ENCODE measurements at places on chromosomes 13 and 19.

- no peak for DNase-seq
Measured at GRCh38 chr19:4094761-4095487, 28.2 kb upstream of the ZBTB7A start.

GRCh38 chr13:92602560-92602959, 624.0 kb upstream of the GPC6 start:
- DNase-seq, result no peak

- DNase-seq, result no peak
Measured at GRCh38 chr13:23159760-23160637, 20.8 kb upstream of the SGCG start.

- DNase-seq, result no peak
Measured at GRCh38 chr19:46748325-46749109, 2.3 kb upstream of the STRN4 start.

DNA sequence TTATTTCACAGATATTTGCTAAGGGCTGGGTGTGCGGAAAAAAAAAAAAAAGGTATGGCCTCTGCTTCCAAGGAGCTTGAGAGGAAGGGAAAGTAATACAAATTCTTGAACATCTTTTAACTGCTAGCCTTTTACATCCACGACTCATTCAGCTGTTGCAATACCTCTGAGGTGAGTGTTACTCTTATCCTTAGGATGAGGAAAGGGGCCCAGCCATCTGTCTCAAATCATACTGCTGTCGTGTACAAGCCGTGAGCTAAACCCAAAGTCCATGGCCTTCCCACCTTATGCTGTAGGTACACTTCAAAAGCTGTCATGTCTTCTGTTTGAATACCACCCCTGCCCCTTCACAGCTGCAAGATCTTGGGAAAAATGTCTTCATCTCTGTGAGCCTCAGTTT, 146.8 kb downstream of the KCNRG start:
- no peak for DNase-seq

DNA sequence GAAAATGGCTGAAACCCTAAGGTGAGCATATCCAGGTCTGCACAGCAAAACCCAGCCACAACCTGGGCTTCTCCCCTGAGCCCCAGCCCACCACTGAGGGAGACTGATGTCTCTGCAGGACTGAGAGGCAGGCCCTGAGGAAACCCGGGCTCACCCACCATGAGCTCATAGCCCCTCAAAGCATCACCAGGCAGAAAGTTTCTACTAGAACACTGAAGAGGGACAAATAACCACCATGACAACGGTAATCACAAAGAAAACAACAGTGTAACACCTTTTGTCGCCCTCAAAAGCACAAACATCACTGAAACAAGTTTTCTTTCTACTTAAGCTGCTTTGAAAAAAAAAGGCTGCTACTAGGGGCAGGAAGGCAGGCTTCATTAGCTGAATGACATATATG, 29.8 kb downstream of the TSHZ3 start:
- DNase-seq, result no peak

- no peak for DNase-seq
Measured at GRCh38 chr19:743168-743687, 7.7 kb upstream of the MISP start.

DNA sequence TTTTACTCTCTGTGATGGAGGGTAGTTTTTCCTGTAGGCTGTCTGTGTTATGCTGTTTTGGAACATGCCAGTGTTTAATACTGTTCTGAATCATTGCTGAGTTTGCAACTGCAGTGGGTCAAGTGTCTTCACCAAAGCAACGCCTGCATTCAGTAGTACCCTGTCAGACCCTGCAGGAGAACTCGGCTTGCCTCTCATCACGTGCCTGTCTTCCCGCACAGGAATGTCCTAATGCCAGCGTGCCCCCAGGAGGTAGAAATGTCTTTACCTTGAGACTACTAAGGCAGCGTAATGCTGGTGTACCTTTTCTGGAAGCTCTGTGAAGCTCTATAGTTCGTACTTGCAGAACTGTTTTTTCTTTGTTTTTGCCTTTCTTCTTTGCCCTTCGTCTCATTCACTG, 42.3 kb downstream of the POLR1D start:
- no peak for DNase-seq

DNA sequence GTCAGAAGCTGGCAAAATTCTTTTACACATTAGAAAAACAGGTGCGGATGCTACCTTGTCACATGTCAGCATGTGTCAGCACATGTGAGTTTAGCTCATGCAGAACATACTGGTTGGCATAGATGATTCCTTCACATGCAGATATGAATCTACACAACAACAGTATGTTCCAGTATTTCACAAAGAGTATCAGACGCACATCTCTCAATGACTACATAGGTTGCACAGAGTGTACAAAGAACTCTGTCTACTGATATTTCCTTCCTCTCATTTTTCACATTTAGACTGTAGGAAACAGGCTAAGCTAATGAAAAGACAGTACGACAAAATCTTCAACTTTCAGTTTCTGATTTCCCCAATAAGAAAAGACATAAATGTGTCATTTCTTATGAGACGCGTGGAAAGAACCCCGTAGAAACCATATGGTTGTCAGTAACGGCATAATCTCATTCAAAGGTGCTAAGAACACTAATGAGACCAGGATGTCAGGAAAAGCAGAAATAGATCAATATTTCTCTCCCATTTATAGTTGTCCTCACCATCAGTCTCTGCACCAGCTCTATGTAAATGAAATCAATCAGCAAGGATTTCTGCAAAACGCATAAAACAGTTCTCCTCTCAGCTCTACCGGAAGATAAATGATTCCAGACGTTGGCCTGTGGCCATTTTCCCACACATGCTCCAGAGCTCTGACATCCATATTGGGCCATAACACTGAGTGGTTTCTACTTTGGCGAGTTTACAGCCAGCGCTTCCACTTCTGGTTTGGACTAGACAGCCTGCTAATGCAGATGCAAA, 81.2 kb downstream of the STARD13 start:
- DNase-seq, result no peak

GRCh38 chr19:16628984-16629691, 1.1 kb upstream of the MED26 start:
- no peak for DNase-seq

DNA sequence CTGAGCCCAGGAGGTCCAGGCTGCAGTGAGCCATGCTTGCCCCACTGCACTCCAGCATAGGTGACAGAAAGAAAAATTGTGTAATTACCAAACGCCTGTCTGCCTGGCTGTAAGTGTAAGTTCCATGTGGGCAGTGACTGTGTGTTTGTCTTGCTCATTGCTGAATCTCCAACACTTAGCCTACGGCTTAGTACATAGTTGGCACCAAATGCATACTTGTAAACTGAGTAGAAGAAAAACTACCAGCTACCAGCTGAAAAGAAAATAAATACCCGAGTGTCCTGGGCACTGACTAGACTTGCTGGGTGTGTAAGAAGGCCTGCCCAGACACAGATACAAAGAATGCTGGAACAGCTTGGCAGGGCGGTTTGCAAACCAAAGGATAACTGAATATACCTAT, 2.7 kb upstream of the CEBPG start:
- DNase-seq, result no peak

DNA sequence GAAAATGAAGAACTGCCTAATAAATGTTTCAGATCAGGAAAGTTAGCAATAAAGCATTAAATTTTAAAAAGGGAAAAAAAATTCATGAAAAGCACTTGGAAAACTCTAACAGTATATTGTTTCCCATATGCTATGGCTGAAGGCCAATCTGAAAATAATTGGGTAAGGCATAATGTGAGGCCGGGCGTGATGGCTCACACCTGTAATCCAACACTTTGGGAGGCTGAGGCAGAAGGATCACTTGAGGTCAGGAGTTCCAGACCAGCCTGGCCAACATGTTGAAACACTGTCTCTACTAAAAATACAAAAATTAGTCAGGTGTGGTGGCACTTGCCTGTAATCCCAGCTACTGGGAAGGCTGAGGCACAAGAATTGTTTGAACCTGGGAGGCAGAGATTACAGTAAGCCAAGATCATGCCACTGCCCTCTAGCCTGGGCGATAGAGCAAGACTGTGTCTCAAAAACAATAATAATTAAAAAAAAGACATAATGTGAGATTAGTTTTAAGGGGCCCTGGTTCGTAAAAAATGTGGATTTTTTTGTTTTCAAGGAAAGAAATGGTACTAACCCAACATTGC, 15.2 kb downstream of the INTS6 start:
- DNase-seq, result no peak

- no peak for DNase-seq
Measured at GRCh38 chr13:49310251-49310650, 62.5 kb downstream of the CDADC1 start.

GRCh38 chr19:15926484-15926883, 7.8 kb downstream of the CYP4F11 start:
- DNase-seq, result no peak

Measured in substantia nigra (tissue), 51 donors.